Esophagus squamous epithelium (tissue), 5 donors: ENCODE measurements at places on chromosomes 1 and 21.

DNA sequence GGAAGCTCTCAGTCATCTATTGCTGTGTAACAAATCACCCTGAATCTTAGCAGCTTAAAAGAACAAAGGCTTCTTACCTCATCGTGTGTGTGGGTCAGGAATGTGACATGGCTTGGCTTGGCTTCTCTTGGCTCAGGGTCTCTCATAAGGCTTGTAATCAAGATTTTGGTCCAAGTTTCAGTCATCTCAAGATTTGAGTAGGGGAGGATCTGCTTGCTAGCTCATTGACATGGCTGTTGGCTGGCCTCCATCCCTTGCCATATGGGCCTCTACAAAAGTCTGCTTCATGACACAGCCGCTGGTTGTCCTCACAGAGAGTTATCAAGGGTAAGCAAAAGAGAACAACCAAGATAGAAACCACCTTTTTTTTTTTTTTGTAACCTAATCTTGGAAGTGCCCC is 207.7 kb downstream of the PTPRC start:
- DNase-seq, result no peak

DNA sequence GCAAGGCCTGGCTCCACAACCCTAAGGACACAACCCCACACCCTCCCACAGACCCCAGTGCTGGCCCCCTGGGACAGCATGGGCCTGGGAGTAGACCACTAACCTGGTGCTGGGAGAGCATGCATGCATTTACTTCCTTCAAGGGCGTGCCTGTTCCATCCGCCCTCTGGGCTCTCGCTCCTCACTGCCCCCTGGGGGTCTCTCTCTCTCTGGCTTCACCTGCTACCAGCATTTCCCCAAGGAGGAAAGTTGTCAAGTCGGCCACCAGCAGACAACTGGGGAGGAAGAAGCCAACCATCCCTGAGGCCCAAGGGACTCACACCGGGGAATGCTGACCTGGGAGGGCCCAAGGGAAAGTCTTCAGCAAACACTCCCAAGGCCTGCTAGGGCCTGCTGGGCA is 6.5 kb downstream of the LRP8 start:
- DNase-seq, result no peak

DNA sequence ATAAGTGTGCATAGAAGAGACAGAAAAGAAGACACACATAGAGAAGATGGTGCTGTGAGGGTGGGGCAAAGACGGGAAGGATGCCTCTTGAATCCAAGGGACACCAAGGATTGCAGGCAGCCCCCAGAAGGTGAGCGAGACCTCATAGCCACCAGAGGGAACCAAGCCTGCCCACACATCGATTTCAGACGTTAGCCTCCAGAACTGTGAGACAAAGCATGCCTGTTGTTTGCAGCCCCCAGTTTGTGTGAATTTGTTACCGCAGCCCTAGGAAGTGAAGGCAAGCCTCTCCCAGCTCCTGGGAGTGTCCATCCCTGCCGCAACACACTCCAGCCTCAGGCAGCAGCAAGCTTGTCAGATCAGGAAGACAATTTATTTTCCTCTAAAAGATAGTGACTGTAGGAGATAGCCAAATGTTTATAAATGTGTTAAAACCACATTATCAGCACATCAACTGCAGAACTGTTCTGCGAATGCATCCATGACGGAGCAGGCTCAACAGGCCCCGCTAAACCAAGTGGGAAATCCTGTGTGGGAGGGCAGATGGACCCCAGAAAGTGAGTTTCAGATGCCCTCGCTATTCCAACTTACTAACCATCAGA is 543.3 kb downstream of the MATN1 start:
- no peak for DNase-seq

- no peak for DNase-seq
Observed at GRCh38 chr1:227472772-227473171, 90.6 kb upstream of the ZNF678 start.

DNA sequence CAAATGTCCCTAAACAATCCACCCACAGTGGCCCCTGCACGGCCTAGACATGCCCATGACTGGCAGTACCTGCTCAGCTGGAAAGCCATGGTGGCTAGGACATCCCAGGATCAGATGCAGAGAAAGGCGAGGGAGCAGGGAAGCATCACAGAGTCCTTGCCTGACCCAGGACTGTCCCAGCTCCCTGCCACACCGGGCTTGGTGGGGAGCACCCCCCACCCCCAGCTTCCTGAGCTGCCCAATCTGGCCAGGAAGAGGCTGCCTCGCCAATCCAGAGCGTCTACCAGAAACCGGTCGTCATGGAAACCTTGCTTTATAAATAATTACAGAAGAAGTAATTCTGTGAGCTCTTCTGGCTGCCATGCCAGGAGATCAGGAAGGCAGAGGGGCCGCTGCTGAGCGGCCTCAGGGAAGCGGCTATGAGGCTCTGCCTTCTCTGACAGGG is 34.8 kb downstream of the ACOT7 start:
- no peak for DNase-seq

DNA sequence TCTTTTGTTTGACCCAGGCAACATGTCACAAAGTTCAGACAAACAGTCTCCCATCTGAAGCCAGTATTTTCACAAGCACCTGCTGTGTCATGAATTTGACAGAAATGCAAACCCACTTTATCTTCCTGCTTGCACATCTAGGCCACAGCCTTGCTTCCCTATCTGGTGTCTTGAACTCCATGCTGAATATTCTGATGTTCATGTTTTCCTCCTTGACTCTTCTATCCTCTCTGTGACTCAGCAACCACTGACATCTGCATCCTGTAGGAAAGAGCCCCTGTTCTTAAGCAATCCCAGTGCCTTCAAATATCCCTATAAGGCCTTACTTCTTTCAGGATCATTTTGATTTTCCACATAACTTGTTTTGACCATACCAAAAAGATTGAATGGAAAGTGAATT is 6.5 kb downstream of the CD55 start:
- no peak for DNase-seq

DNA sequence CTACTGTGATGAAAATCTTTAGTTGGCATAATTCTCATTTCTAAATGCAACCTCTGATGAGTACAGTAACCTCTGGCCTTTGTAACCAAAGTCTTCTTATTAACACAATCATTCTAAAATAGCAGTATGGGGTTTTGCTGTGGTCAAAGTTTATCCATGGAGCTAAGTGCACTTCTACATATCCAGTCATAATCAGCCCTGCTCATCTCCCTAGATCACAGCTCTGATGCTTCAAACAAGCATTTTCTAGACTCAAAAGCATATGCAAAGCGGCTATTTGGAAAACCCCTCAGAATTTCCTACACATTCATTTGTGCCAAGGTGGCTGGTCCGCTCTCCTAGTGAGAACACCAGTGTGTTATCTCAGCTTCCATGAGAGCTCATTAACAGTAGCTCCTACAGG is 418.6 kb downstream of the MRPL39 start:
- no peak for DNase-seq

DNA sequence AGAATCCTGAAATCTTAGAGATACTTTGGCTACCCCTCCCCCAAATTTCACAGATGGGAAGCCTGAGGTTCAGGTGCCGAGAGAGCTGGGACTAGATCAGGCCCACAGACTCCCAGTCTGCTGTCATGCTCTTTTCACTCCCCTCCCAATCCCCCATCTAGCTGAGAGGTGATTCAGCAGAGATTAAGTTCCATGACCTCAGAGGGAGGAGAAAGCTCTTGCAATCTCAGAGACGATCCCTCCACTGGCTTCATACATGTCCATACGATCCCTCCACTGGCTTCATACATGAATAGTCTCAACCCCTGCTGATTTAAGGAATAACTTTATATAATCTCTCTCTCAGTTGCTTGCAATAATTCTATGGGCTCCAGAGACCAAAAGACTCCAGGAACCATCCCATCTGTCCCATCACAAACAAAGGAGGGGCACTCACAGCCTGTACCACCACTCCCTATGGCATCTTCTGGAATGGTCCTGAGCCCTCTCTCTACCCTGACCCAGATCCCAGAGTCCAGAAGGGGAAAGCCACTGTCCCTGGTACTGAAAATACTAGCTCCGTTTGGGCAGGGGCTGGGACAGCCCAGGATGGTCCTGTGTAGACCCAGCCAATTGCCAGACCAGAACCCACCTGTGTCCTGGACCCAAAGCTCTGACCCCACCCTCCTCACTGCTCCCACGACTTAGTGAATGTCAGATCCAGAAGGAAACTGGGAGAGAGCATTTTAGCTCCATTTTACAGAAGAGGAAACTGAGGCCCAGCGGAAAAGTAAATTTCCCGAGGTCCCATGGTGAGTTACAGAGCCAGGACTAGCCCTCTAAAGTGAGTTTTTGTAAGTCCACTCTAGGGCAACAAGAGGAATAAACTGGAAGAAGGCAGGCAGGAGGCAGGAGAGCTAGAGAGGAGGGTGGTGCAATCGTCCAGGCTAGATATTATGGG is 27.1 kb downstream of the RIMS3 start:
- no peak for DNase-seq

DNA sequence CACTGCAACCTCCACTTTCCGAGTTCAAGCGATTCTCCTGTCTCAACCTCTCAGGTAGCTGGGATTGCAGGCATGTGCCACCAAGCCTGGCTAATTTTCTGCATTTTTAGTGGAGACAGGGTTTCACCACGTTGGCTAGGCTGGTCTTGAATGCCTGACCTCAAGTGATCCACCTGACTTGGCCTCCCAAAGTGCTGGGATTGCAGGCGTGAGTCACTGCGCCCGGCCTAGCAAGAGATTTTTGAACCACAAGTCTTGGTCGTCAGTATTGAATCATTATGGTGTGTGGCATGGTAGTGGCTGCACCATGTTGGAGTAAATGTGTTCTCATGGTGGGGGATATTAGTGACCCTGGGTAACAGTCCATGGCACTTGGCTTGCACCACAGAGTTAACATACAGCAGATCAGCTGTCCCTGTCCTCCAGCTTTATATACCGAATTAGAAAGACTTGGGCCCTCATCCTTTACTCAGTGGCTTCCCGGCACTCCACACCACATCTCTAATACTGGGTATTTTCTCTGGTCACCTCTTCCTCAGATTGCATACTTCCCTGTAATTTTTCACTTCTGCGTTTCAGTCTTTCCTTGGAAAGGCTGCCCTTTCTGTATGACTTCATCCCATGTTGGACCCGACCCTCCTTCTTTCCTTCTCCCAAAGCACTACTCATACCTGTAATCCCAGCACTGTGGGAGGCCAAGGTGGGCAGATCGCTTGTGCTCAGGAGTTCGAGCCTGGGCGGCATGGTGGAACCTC is 25.1 kb downstream of the AK4 start:
- no peak for DNase-seq

GRCh38 chr1:29785137-29785527 is 548.8 kb downstream of the PTPRU start:
- DNase-seq, result no peak

DNA sequence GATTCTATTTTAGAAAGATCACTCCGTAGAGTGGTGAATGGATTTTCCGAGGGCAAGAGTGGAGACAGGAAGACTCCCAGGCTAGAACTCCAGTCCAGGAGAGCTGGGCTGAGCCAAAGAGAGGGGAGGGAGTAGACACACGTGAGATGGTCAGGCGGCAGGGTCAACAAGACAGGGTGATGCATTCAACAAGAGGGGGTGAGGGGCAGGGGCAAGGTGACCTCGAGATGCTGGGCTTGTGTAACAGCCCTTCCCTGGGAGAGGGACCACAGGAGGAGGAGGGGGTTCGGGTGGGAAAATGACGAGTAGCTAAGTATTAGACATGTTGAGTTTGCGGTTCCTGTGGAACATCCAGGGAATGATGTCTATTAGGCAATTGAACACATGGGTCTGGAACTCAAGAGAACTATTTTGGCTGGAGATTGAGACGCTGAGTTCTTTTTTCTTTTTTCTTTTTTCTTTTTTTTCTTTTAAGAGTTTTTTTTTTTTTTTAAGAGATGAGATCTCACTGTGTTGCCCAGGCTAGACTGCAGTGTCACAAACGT is 13.3 kb downstream of the RSPO1 start:
- DNase-seq, result no peak

DNA sequence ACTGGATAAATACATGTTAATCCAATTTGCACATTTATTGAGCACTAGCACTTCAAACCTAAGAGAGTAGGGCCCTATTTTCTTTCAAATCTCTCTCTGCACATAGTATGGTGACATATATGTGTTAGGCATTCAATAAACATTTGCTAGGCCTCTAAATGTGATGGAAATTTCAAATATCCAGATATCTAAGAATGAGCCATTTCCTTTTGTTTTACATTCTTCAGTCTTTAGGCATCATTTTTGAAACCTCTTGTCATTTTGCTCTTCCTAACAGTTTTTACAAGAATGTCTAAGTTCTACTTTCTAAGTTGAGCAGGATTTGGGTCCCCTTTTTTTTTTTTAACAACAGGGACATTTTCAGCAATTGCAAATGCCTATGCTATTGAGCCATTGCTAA is 395.7 kb upstream of the ST6GALNAC5 start:
- DNase-seq, result no peak

- DNase-seq, result no peak
Observed at GRCh38 chr1:210236386-210236839, 3.8 kb downstream of the SERTAD4 start.

GRCh38 chr21:45160198-45160597 is 85.8 kb downstream of the ADARB1 start:
- no peak for DNase-seq

GRCh38 chr1:202857136-202857610 is 31.8 kb downstream of the RABIF start:
- DNase-seq, result no peak

- DNase-seq, result no peak
Observed at GRCh38 chr21:18334066-18334465, 69.5 kb downstream of the TMPRSS15 start.

DNA sequence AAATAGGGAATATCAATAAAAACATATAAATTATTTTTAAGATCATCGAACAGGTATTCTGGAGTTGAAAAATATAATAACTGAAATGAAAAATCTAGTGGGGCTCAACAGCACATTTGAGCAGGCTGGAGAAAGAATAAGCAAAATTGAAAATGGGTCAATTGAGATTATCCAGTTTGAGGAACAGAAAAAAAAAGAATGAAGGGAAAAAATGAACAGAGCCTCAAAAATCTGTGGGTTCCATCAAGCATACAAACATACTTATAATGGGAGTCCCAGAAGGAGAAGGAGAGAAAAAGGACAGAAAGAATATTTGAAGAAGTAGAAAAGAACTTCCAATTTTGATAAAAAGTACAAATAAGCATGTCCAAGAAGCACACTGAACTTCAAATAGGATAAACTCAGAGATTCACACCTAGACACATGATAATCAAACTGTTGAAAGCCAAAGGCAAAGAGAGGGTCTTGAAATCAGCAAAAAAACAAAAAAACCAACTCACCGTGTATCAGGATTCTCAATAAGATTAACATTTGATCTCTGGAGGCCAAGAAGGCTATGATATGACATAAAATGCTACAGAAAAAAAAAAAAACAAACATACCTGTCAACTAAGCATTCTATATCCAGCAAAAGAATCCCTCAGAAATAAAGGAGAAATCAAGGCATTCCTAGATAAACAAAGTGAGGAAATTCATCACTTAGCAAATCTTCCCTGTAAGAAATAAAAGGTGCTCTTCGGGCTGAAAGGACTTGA is 5.4 kb upstream of the COQ8A start:
- no peak for DNase-seq
